ENCODE measurements at places on chromosomes 5 and 9.
A peak's percentile ranks its signal among the peaks of the same experiment; 100 is the strongest.

GRCh38 chr5:36723912-36724311, 117.5 kb downstream of the SLC1A3 start:
- DNase-seq: no peak

DNA sequence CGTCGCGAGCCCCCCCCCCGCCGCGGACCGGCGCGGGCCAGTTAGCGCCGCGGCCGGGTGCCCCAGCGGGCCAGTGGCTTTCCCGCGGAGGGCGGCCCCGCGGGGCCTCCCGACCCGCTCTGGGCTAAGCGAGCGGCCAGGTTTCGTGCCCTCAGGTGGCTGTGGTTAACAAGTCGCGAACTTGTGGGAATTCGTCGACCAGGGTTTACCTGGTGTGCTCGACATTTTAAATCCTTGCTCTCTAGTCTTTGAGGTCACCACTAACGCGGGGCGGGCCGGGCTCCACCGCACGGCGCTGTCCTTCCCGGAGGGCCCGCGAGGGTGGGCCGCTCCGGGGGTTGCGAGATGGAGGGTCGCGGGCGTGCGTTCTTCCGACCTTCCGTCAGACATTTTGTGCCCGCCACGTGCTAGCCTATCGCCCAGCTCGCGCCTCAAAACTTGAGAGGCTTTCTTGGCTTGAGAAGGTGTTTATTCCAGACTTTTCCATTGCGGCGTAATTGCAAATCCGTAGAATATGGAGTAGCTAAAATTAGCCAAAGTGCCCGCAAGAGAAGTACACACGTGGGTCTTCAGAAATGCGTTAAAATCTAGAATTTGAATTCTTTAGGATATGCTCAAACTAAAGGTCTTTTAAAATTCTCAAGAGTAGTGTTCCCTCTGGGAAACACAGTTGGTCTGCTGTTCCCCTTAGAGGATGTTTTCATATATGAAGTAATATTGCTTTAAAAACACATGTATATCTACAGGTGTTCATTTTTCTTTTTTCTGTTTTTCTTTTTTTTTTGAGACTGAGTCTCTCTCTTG, 2.1 kb downstream of the ANP32B start:
- DNase-seq: no peak

DNA sequence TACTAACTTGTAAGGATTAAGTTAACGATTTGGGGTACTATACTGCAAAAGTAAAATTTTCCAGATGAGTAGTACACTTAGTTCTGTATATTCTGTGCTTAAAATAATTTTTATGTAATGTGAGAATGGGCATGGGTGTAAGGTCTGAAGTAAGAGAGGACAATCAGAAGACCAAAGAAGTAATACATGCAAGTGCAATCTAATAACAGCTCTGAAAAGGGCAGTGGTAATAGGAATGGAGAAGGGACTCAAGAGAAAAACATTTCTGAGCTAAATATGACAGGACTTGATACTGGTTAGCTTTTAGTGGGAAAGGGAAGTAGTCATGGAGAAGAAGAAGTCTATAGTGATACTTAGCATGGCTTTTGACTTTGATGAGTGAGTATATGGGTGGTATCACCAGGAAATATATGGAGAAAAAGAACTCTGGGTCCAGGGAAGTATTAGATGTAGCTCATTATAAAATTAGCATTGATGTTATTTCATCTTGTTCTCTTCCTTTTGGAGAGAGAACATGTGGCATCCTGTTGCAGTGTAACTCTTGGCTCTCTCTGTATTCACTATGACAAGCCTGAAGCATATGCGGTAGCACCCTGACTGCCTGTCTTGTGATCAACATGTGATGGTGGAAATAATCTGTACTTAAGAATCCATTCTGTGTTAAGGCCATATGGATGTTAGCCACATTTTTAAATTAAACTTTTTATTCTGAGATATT, 60.5 kb downstream of the ERCC6L2 start:
- DNase-seq: no peak

- no peak for DNase-seq
These were observed 13.2 kb downstream of the DOCK8 start for GRCh38 chr9:227860-228259.

- DNase-seq: no peak
These were observed 3.8 kb downstream of the BARHL1 start for GRCh38 chr9:132585954-132586829.

DNA sequence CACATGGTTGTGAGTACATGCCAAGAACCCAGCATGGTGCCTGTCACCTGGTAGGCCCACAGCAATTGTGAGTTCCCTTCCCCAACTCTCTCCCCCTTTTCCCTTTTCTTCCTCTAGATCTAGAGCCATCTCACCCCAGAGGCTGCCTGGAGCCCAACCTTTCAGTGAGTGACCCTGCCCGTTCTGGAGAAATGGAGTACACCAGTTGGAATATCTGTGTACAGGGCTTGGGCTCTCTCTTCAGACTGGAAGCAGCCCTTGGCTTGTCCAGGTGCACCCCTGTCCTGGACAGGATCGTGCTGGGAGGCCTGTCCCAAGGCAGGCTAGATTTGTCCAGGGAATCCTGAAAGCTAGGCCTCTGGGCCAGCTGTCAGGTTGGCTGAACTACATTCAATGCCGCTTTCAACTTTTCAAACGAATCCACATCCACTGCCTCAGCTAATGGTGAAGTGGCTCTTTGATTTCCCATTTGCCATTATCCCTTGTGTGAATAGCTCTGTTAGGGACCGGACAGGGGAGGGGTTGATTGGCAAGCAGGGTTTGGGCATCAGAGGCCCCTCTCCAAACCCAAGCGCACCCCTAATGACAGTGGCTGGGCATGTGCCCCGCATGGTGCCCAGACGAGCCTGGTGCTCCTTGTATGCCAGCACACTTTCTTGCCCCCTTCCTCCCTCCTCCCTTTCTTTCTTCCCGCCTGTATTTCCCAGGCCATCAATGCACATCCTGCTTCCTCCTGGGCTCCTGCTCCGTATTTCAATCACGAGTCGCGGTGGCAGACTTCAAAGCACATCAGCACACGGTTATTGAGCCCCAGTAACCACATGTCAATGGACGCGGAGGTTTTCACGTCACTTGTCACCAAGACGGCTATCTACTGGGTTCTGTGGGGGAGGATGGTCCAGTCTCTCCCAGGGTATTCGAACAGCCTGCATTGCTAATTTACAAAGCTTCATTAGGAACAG, 211.2 kb downstream of the DAB2IP start:
- DNase-seq: no peak

- peak; percentile 100 for DNase-seq
These were observed 2.5 kb upstream of the ZNF367 start for GRCh38 chr9:96420468-96421219.

DNA sequence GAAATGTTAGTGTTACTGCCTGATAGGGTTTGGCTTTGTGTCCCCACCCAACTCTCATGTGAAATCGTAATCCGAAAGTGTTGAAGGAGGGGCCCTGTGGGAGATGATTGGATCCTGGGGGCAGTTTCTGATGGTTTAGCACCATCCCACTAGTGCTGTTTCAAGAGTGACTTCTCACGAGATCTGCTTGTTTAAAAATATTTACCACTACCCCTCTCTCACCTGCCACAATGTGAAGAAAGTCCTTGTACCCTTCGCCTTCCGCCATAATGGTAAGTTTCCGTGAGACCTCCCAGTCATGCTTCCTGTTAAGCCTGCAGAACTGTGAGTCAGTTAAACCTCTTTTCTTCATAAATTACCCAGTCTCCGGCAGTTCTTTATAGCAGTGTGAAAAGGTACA, 2.6 kb upstream of the RFX3 start:
- DNase-seq: no peak

DNA sequence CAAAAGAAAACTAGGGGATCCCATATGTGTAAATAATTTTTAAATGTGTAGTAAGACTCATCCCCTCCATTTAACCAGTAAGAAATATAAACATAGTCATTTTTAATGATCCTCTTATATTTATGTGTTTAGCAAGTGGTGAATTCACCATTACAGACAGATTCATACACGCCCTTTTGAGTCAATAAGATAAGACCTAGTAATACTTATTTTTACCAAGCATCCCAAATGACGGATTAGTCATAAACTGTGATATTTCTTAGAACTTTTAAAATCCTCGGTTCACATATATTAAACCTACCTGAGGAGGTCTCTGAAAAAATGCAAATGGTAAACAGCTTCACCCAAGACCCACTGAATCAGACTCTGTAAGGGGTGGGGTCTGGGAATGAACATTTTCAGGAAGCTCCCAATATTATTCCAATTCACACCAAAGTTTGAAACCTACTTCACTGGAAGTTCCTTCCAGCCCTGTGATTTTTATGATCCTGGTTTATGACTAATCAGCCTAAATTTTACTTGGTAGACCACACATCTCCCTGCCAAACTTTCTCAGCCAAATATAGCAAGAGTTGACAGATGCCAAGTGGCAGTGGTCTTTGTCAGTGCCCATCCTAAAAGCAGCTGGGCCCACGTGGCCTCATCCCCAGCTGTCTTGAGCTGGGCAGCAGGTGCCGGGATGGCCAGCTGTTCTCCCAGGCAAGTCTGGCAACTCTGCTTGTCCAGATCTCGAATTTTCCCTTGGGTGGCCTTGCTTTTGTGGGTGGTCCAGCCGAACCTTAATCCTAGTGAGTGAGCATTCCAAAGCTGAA, 559.0 kb upstream of the RGMB start:
- peak; percentile 15 for DNase-seq

DNA sequence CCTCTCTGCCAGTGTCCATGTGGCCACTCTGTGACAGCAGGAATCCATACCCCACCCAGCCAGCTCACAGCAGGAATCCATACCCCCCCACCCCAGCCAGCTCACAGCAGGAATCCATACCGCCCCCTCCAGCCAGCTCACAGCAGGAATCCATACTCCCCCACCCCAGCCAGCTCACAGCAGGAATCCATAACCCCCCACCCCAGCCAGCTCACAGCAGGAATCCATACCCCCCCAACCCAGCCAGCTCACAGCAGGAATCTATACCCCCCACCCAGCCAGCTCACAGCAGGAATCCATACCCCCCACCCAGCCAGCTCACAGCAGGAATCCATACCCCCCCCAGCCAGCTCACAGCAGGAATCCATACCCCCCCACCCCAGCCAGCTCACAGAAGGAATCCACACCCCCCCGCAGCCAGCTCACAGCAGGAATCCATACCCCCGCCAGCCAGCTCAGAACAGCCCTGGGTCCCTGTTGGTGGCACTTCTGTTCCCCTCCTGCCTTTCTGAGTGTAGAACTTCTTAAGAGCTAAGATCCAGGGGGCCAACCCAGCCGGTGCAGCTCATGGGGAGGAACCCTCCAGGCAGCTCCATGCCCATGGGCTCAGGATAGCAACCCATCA, 8.4 kb upstream of the RXRA start:
- no peak for DNase-seq

GRCh38 chr5:168282120-168282519, 9.3 kb upstream of the WWC1 start:
- peak; percentile 33 for DNase-seq

DNA sequence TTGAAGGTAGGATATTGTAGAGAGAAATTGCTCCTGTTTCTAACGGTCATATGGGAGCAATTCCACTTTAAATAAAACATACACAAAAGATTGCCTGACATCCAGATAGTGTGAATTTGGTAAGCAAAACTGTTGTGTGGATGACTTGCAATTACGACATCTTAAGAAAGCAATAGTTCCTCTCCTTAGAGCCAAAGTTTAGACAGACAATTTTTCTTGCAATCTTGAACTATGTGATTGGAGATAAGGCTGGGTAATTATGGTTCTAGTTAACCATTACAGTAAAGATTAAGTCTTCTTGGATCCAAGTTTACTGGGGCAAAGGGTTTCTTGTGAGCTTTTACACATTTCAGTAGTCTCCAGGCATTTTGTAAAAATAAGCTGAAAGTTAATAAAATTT, 1080.6 kb upstream of the CDH6 start:
- DNase-seq: peak; percentile 6

GRCh38 chr9:89323390-89323789, 5.1 kb downstream of the SECISBP2 start:
- no peak for DNase-seq

DNA sequence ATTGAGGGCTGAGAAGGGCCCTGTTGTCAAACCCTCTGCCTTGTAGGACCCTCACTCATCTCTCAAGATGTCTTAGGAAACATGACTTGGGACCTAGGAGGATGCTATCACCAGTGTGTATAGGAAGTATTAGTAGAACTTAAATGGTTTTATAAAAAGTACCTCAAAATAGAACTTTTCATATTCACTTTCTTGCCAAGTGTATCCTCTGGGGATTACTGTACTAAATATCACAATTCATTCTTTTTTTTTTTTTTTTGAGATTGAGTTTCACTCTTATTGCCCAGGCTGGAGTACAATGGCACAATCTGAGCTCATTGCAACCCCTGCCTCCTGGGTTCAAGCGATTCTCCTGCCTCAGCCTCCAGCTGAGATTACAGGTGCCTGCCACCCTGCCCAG, 56.2 kb downstream of the ARHGEF28 start:
- DNase-seq: no peak

GRCh38 chr5:13985731-13986418, 41.4 kb upstream of the DNAH5 start:
- peak; percentile 96 for DNase-seq

DNA sequence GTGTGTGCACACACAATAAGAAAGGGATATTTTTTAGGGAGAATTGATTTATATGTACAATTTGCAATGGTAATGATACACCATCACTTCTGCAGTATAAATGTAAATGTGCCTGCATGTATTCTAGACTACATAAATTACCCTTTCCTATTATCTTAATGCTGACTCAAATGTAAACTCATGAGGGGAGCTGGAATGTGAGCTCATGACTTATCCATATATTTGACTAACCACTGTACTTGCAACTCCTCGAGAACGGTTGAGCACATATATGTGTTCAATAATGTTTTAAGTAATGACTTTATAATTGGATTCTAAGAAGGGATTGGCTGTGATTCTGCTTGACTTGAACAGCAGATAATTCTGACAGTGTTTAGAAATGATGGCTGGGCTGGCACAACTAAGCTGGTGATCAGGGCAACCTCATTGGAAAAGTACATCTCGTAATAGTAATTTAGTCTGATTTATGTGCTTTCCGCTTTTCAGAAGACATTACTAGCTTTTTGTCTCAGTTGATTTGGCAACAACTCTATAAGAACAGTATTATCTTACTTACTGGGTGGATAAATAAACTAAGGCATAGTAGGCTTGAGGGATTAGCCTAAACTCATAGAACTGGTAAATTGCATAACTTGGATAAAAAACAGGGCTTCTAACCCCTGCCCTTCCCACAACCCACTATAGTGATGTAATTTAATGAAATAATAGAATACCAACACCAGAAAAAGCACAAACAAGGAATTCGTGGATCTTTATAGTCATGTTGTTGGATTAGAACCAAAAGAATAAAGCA, 130.2 kb upstream of the SPEF2 start:
- DNase-seq: no peak

DNA sequence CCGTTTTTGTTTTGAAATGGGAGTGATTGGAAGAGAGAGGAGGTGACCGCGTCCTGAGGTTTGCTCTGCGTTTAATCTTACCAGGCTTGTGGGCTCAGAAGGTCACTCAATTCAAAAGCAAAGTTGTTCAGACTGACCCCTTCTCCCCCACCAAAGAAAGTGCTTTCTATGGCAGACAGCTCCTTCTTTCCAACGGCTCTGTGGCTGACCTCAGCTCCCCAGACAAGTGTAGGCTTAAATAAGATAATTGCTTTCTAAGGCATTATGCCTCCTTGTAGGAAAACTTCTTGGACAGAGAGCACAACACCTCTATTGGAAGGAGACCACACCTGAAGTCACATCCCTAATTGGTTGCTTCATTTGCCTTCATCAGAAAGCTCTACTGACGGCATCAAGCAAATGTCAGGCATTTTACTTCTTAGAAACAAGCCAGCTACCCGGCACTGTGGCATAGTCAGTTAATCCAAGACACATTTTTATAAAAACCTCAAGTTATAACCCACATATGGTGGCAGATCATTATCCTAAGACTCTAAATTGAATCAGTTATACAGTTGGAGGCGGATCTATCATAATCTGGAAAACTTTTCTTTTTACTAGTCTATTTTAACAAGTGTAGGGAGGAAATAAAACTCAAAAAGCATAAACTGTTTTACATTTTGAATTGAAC, 94.9 kb downstream of the TMEM174 start:
- DNase-seq: no peak

Measured in kidney tubule cell (primary cell).